ENCODE measurements at places on chromosomes 3 and 15.
A peak's percentile ranks its signal among the peaks of the same experiment; 100 is the strongest.

DNA sequence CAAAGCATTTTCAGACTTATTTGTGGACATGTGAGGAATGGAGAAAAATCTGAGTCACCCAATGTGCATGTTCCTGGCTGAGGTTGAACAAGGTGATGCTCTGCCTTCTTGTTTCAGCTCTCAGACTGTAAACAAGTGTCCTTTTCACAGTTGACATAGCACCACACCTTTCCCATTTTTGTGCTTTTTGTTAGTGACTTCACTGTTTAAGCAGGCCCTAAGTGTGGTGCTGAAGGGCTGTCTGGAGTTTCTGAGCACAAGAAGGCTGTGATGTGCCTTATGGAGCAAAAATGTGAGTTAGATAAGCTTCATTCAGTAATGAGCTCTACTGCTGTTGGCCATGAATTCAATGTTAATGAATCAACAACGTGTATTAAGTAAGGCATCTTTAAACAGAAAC lies 20.4 kb downstream of the ABI3BP start:
- DNase-seq, result no peak

- DNase-seq, result peak; percentile 18
Observed at GRCh38 chr3:101814835-101815234, 34.5 kb upstream of the NFKBIZ start.

- no peak for DNase-seq
Observed at GRCh38 chr15:29776859-29777258, 45.4 kb downstream of the TJP1 start.

GRCh38 chr3:47601281-47601680 lies 22.6 kb upstream of the CSPG5 start:
- no peak for DNase-seq

DNA sequence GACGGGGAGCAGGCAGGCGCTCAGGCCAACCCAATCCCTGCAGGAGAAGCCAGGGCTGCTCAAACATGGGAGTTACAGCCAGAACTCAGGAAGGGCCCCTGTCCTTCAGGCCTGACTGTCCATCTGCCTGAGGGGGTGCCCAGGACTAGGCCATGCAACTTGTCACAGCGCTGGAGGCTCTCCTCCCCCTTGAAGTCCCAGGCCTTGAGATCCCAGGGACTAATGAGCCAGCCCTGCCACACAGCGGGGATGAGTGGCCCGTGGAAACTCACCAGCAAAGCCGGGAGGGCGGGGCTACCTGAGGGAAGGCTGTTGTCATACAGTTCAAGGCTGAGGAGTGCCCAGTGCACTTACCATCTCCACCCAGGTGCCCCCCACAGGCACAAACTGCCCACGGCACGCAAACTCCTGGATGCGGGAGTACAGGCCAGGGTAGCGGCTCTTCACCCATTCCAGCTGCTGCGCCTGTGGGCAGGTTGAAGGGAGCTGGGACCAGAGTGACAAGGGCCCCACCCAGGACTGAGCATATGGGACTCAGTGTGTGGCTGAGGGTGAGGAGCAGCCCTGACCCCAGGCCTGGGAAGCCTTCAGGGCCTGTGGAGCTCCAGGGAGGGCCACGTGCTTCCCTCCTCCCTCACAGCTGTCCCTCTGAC lies 6.3 kb downstream of the MAN2C1 start:
- no peak for DNase-seq

- DNase-seq, result no peak
Observed at GRCh38 chr3:36418296-36418695, 38.0 kb downstream of the STAC start.

DNA sequence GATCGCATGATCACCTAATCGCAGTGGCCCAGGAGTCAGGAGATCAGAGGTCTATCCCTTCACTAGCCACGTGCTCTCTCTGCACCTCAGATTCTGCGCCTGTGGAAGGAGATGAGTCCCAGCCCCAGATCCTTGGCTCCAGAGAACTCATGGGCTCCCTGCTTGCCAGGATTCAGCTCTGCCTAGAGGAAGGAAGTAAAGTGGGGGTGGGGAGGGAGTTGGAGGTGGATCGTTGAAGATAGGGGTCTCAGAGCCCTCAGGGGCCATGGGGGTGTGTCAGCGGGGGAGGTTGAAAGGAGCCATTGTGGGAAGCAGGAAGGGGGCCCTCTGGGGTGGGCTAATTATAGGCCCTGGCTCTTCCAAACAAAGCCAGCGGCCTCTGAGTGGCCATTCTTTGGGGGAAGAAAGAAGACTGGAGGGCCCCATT lies 11.3 kb upstream of the STRA6 start:
- DNase-seq, result no peak

DNA sequence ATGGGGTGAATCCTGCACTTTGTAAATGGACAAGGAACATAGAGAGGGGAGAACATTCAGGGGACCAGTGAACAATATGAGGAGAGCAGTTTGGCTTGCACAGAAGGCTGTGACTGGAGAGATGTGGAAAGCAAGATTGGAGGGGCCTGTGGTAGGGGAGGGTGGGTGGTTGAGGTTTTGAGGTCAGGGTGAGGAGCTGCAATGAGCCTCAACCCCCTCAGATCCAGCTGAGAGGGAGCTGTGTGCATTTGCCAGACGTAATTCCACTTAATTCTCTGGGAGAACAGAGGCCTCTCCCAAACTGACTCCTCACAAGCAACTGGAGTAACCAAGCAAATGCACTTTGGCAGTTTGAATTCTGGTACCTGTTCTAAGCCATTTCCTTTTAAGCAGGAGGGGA lies 253.1 kb upstream of the TRIM42 start:
- DNase-seq, result no peak

DNA sequence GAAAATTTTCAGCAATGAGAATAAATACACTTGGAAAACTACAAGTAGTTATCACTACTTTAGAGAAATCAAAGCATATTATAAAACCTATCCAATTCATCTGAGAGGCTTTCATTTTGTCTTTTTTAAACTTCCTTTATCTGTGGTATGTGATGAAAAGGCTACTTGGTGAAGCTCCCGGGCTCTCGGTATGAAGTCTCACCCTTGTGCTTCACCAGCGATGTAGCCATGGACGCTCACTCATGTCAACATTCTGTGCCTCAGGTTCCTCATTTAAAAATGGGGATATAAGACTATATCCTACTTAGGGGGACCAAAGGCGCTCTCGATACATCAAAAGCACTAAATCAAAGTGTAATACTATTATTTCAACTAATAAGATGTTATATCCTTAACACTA lies 14.9 kb downstream of the SATB1 start:
- no peak for DNase-seq

GRCh38 chr3:109021556-109021955 lies 67.9 kb upstream of the GUCA1C start:
- DNase-seq, result no peak

GRCh38 chr3:43794776-43795175 lies 104.0 kb downstream of the ABHD5 start:
- no peak for DNase-seq

- DNase-seq, result no peak
Observed at GRCh38 chr15:57969355-57969754, 96.2 kb downstream of the ALDH1A2 start.

- DNase-seq, result no peak
Observed at GRCh38 chr15:30924353-30924752, 20.6 kb downstream of the FAN1 start.

GRCh38 chr3:157376603-157377300 lies 59.9 kb upstream of the PTX3 start:
- DNase-seq, result no peak

DNA sequence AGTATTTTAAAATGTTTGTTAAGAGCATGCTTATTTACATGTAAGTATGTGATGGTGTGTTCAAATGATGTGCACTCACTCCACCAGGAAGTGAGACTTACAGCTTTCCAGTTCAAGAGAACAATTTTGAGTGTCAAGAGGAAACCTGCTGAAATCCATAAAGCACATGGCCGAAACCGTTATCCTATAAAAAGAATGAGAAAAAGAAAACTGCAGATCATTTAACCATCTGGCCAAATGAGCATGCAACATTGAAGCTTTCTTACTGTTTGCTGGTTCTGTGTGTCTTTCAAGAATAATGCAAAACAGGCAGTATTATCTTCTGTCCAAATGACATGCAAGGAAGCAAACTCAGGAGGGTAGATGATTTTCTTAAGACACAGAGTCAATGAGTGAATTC lies 26.3 kb downstream of the GABRR3 start:
- no peak for DNase-seq

DNA sequence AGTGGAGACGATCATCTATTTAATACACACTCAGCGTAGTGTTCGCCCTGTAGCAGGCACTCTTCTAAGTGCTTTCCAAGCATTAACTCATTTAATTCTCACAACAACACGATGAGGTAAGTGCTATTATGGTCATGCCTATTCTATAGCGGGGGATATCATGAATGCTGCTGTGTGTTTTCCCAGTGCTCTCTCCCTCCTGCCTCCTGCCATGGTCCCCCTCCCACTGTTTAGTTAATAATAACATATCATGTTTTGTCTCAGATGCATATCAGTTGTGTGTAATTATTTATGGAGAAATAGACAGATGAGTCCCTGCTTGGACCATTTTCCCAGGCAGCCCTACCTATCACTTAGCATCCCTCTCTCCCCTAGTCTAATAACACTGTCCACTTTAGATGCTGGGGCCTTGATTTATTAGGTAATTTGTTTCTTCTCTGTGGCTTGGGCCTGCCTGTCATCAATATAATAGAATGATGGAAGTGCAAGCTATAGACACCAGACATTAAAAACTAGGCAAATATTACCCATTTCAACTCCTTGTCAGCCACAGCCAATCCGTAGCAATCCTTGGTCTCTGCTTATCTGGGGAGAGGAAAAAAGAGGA lies 122.9 kb upstream of the TLE3 start:
- no peak for DNase-seq

DNA sequence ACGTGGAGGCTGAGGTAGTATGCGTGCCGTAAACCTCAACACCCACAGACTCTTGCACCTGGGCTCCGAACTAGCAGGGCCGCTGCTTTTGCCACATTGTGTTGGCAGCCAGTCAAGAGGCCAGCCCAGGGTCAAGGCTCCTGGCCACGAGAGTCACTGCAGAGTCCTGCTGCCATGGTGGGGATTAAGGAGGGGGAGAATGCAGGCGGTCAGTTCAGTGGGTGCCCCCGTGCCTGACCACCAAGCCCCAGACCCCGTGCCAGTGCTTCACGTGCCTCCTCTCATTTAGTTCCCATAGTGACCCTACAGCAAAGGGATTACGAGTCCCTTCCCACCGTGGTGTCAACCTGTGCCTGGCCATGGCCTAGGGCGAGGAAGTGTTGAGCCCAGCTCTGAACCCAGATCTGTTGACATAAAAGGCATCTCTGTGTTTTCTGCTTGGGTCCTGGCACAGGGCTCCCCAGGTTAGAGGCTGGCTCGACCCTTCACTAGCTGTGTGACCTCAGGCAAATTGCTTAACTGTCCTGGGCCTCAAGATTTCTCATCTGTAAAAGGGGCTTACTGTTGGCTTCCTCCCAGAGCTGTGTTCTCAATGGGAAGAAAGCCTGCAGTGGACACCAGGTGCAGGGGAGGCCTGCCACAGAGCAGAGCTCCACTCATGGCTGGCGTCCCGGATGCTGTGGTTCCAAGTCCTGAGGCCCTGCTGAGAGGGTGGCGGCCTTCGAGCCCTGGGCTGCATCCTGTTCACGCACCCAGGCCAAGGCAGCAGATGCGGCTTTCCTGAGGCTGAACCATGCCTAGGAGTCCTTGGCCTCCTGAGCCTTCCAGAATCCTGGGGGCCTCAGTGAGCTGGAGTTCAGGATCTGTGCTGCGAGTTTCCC lies 32.8 kb downstream of the FBLN2 start:
- no peak for DNase-seq

DNA sequence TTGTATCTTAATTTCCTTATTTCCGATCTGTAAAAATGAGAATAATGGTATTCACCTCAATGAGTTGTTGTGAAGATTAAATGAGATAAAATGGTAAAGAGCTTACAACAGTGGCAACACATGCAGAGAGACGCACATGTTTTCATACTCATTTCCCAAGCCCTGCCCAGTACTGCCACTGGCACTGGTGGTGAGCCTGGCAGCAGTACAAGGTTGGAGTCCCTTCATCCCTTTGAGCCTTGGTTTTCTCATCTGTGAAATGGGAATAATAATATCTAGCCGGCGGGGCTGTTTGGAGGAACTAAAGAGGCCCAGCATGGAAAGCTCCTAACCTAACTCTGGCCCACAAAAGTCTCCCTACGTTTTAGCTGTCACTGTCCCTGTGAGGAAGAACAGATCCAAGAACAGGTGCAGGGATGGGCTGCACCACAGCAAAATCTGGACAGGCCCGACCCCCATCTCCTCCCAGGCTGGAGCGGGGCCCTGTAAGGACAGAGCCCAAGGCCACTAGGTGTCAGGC lies 866 bp upstream of the CD276 start:
- DNase-seq, result no peak
